ENCODE measurements at places on chromosomes 11 and 22.

- DNase-seq, result no peak
Measured at GRCh38 chr22:47259990-47260389, 497.5 kb downstream of the TBC1D22A start.

GRCh38 chr11:117126223-117126965 is 17.7 kb upstream of the PAFAH1B2 start:
- DNase-seq, result no peak

GRCh38 chr11:68036141-68036716 is 2.6 kb upstream of the TCIRG1 start:
- no peak for DNase-seq

GRCh38 chr22:46079861-46080821 is 70.2 kb upstream of the PPARA start:
- DNase-seq, result no peak

- DNase-seq, result no peak
Measured at GRCh38 chr22:39925909-39926679, 25.2 kb downstream of the GRAP2 start.

- DNase-seq, result no peak
Measured at GRCh38 chr11:125638315-125638714, 13.4 kb downstream of the CHEK1 start.

- no peak for DNase-seq
Measured at GRCh38 chr22:33746501-33746928, 173.8 kb downstream of the LARGE1 start.

DNA sequence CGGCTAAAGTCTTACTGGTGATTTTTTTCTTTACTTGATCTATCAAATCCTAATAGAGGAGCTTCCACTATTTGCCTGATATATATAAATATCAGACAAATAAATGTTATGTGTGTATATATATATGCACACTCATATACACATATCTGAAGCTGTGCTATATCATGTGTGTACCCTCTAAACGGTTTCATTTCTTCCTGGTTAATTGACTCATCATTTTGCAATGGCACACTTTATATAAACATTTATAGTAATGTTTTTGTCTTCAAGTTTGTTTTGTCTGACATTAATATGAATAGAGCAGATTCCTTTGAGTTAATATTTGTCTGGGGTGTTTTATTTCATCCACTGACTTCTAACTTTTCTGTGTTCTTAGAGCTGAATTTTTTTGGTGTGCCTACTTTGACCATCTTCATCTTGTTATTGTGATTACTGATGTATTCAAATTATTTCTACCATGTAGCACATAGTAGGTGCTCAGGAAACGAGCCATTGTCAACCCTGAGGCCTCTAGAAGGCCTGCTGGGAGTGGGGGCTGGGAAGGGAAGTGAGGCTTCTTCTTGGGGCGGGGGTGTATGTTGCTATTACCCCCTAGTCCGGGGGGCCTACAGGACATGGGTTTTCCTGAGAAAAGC is 82.6 kb downstream of the LRRC32 start:
- no peak for DNase-seq

Data from BJ (cell line).